ENCODE measurements at places on chromosomes 4 and X.

DNA sequence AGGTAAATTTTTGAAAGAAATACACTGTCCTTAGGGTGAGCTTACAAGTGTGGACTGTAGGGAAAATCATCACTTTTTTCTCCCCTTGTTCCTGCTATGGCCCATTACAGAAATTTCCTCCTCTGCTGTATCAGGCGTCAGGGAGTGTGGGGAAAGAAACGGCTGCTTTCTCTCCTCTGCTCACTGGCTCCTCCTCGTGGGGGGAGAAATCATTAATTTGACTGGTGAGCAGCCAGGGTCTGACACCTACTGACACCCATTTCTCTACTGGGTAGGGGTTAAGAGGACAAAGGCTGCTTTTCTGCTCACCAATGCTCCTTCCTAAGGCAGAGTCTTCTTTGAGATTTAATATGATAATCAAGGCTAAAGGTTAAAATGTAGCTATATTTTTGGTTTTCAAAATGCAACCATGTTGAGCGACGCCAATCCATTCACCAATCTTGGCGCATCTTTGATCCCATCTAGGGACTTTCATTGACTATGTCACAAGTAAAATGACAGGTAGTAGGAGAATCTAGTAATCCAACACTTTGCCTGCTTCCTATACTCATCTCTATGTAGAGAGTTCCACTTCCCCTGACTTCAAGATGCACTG lies 25.1 kb downstream of the SETD7 start:
- peak; percentile 61 for DNase-seq

DNA sequence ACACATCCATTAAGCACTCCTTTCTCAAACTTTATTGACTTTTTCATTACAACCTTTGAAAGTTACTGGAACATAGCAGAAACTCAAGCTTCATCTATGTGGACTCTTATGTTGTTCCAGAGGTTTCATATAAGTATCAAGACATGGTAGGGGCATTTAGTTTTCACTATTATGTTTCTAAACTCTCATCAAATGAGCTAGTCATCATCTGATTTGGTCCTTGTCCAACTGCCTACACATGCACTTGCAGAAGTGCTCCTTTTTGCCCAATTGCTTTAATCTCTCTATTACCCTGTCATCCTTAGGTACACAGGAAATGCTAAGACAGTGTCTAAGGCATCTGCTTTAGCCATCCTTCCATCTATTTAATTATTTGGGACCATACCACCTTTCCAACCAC lies 42.2 kb upstream of the EPGN start:
- no peak for DNase-seq

DNA sequence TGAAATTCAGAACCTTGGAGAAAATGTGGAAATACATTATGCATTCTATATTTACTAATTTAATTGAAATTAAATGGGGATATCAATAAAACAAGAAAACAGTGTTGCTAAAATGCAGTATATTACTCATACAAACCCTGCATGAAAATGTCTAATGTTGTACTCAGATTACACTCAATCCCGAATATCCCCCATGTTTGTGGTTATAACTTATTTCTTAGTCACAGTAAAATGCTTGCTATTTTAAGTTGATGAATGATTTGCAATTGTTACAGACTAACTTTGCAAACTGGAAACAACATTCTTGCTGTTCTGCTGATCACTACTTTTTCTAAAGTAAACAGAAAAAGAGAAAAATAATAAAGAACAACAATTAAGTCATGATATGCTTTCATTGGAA lies 33.1 kb upstream of the ANXA10 start:
- DNase-seq, result no peak

DNA sequence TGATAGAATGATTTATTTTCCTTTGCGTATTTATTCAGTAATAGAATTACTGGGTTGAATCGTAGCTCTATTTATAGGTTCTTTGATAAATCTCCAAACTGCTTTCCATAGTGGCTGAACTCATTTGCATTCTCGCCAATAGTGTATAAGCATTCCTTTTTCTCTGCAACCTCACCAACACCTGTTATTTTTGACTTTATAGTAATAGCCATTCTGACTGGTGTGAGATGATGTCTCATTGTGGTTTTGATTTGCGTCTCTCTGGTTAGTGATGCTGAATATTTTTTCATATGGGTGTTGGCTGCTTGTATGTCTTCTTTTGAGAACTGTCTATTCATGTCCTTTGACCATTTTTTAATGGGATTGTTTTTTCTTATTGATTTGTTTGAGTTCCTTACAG lies 160.7 kb downstream of the MID1IP1 start:
- DNase-seq, result no peak

- DNase-seq, result no peak
Measured at GRCh38 chr4:177596991-177597390, 154.8 kb upstream of the AGA start.

- DNase-seq, result no peak
Measured at GRCh38 chrX:54564936-54565335, 34.9 kb downstream of the GNL3L start.

DNA sequence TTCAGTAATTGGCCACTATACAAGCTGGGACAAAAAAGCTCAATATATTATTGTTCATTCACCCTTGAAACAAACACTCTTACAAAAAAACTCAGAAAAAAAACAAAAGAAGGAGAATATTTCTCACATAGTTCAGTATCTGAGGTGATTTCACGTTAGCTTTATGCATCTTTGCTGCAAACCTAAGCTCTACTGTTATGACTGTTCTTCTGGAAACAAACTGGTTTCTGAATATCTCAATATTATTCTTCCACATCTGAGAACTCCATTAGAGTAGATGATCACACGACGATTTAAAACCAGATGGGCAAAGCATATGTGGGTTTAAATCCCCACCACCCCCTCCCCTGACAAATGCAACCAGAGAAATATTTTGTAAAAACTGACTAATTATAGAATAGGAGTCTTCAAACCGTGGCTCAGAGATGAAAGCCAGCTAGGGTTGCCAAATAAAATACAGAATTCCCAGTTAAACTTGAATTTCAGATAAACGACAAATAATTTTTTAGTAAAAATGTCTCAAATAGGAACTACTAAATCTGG lies 182.0 kb upstream of the FAM241A start:
- DNase-seq, result no peak

GRCh38 chr4:92814677-92815076 lies 510.9 kb downstream of the GRID2 start:
- DNase-seq, result no peak

DNA sequence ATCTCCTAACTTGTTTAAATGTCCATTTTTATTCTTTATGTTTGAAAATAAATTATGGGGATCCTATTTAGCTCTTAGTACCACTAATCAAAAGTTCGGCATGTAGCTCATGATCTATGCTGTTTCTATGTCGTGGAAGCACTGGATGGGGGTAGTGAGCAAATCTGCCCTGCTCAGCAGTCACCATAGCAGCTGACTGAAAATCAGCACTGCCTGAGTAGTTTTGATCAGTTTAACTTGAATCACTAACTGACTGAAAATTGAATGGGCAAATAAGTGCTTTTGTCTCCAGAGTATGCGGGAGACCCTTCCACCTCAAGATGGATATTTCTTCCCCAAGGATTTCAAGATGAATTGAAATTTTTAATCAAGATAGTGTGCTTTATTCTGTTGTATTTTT lies 27.6 kb downstream of the NUDT6 start:
- no peak for DNase-seq

- no peak for DNase-seq
Measured at GRCh38 chrX:123753656-123754350, 21.0 kb upstream of the THOC2 start.

All from activated CD4-positive, alpha-beta T cell treated with anti-CD3 and anti-CD28 coated beads, Interleukin-2, amount 50 U/mL, for 1 hour (primary cell).